Small intestine (tissue), 16 donors: ENCODE measurements at places on chromosomes 7 and 10. TPM values are rescaled to one million over a fixed set of nuclear protein-coding genes. Genes with fewer than 3 reads are reported as not detected.

Gene EBF3
- 1.4 TPM for polyA plus RNA-seq

Gene MTG1
- 72.6 TPM for polyA plus RNA-seq

Gene TAS2R38
- 0.21 TPM for polyA plus RNA-seq

Gene EPO
- 0.15 TPM for polyA plus RNA-seq

Gene ZWINT
- polyA plus RNA-seq, result 6.9 TPM

Gene GJD4
- 0.09 TPM for polyA plus RNA-seq

Gene ITPRID1
- polyA plus RNA-seq, result 0.25 TPM

Gene FLNC
- 10.1 TPM for polyA plus RNA-seq
